ENCODE measurements at places on chromosomes 13 and 19. TPM values are rescaled to one million over a fixed set of nuclear protein-coding genes. Genes with fewer than 3 reads are reported as not detected.

GPC6 gene
- not detected for polyA plus RNA-seq

CNMD gene
- 0.11 TPM for polyA plus RNA-seq

DNA sequence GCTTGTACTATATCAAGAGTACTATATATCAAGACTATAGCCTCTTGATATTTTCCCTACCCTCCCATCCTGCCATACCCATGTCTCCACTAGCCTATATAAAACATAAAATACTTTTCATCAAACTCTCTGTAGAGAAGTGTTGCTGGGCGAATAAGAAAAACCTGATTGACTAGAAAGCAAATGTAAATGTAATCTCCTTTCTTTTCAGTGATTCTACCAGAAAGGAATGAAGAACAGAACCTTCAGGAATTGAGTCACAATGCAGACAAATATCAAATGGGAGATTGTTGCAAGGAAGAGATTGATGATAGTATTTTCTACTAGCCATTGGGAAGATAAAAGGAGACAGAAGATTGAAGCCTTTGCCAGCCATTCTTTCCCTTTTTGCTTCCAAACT lies 89.2 kb downstream of the KCNRG start:
- DNase-seq: no peak

- DNase-seq: peak; percentile 50
Measured at GRCh38 chr19:41521931-41522555, 53.9 kb upstream of the CEACAM21 start.

DNA sequence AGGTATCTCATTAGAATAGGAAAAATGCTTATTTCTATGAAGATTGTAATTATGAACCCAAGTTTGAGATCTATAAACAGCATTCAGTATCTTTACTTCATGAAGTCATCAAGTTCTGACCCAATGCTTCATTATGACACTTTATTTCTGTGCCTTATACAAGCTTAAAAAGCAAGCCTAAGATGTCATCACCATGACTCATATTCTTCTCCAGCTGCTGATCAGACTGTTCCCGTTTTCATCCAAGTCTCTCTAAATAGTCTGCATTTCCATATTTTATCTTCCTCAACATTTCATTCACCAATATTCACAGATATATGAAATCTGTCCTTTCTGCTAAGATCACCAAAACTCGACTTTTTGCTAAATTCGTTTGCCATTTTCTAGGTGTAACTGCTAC lies 1247.2 kb upstream of the PRR20A start:
- DNase-seq: no peak
